ENCODE measurements at places on chromosomes 6 and 20. TPM values are rescaled to one million over a fixed set of nuclear protein-coding genes. Genes with fewer than 3 reads are reported as not detected.

Gene DEFB114
- not detected for total RNA-seq

GRCh38 chr20:2165871-2166270 is 64.2 kb downstream of the STK35 start:
- no peak overlapping the region for H3K4me3 ChIP-seq
- no peak for DNase-seq
- H3K4me1 ChIP-seq, result no peaks in the 10 kb centered on the region
- no peak overlapping the region for H3K27ac ChIP-seq
- no peaks in the 10 kb centered on the region for H3K27me3 ChIP-seq

GRCh38 chr20:25274891-25275812 is 27.3 kb downstream of the PYGB start:
- no peak for DNase-seq
- H3K36me3 ChIP-seq, result peaks cover 37% of the 10 kb centered on the region
- H3K4me3 ChIP-seq, result no peak overlapping the region
- H3K4me1 ChIP-seq, result no peaks in the 10 kb centered on the region
- no peaks in the 10 kb centered on the region for H3K27me3 ChIP-seq
- no peak overlapping the region for H3K27ac ChIP-seq

GRCh38 chr20:50541606-50542041 is 31.4 kb downstream of the PTPN1 start:
- H3K4me3 ChIP-seq, result no peak overlapping the region
- H3K4me1 ChIP-seq, result no peaks in the 10 kb centered on the region
- no peak overlapping the region for H3K27ac ChIP-seq

Gene SYCP2
- total RNA-seq, result 1.1 TPM

Gene MOG
- not detected for total RNA-seq

GRCh38 chr6:41073968-41074691 is 1.4 kb downstream of the NFYA start:
- no peak for DNase-seq
- H3K27me3 ChIP-seq, result no peaks in the 10 kb centered on the region
- H3K36me3 ChIP-seq, result no peaks in the 10 kb centered on the region
- peak overlapping the region; percentile 89 for H3K4me3 ChIP-seq
- H3K27ac ChIP-seq, result peak overlapping the region; percentile 100

DNA sequence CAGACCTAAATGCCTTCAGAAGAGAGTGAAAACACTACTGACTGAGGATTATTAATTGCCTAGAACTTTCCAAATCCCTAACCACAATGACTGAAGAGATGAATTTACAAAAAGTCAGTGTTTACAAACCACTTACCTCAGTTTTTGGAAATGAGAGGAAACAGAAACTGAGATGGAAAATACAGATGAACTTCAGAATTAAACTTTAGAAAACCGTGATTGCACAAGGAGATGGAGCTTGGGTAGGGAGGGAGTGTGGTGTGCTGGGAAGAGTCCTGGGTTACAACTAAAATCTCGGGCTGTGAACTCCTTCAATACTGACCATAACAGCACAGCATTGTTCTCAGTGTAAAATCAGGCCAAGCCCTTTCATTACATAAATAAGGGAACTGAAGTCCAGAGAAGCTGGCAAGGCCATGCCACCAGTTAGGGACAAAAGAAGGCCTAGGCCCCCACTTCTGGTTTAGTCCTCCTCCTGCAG is 4.0 kb downstream of the ELMO2 start:
- no peak overlapping the region for H3K4me3 ChIP-seq
- no peaks in the 10 kb centered on the region for H3K27me3 ChIP-seq
- DNase-seq, result no peak
- no peaks in the 10 kb centered on the region for H3K36me3 ChIP-seq

DNA sequence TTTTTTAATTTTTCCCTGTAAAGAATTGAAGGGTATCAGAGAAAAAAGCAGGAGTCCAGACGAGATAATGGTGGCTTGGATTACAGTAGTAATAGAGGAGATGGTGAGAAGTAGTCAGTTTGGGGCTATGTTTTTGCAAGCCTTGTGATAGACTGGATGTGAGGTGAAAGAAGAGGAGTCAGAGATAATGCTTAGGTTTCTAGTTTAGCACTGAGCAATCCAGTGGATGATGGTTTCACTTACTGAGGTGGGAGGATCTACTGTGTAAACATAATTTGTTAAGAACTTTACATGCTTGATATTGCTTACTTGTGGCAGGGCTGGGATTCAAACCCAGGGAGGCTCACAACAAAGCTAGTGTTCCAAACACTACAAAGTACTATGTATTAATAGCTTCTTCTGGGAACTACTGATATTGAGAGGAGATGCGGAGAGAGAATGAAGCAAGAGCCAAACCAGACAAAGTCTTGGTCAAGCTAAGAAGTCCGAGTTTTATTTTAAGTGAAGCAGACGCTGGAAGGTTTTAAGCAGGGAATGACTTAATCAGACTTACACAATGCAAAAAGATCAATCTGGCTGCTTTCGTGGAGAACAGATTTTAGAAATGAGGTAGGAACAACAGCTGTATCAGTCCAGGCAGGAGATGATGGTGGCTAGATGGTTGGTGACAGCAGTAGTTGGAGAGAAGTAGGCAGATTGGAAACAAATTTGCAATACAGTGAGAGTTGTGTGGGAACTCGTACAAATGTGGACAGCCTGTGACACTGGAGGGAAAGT is 58.0 kb downstream of the ZFAND3 start:
- DNase-seq, result no peak
- H3K4me3 ChIP-seq, result no peak overlapping the region
- H3K4me1 ChIP-seq, result no peaks in the 10 kb centered on the region
- no peak overlapping the region for H3K27ac ChIP-seq
- no peaks in the 10 kb centered on the region for H3K36me3 ChIP-seq

DNA sequence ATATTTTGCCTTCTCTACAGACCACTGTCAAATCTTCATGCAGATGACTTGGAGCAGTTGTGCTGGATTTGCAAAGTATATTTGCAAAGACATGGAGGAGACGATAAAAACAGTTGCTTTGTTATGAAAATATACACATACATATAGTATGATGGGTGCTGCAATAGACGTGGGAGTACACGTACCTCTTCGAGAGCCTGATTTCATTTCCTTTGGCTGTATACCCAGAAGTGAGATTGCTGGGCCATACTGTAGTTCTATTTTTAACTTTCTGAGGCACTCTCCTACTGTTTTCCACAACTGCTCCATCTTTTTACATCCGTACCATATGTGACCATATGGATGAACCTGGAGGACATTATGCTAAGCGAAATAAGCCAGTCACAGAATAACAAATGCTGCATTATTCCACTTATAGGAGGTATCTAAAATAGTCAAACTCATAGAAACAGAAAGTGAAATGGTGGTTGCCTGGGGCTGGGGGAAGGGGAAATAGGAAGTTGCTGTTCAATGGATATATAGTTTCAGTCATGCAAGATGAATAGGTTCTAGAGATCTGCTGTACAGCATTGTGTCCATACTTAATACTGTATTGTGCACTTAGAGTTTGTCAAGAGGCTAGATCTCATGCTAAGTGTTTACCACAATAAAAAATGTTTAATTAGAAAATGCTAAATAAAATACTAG is 223.8 kb downstream of the HAO1 start:
- H3K4me3 ChIP-seq, result no peak overlapping the region
- no peaks in the 10 kb centered on the region for H3K36me3 ChIP-seq
- no peak overlapping the region for H3K27ac ChIP-seq
- no peaks in the 10 kb centered on the region for H3K4me1 ChIP-seq

DNA sequence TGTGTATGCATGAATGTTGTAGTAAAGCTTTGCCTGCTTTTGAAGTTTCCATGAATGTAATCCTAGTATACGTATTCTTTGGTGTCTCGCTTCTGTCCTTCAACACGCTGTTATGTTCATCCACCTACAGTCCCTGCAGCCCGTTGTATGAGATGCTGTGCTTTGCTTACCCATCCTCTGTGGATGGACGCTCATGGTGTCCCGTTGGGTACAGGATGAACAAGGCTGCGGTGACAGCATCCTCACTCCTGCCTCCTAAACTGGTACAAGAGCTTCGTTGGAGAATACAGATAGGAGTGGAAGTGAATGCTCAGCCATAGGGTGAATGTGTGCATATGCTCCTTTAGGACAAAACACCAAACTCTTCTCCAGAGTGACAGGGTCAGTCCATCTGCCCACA is 366.2 kb downstream of the ZFAND3 start:
- no peak overlapping the region for H3K27ac ChIP-seq
- no peak for DNase-seq
- no peaks in the 10 kb centered on the region for H3K27me3 ChIP-seq
- H3K36me3 ChIP-seq, result no peaks in the 10 kb centered on the region
- no peaks in the 10 kb centered on the region for H3K4me1 ChIP-seq

- H3K27ac ChIP-seq, result peak overlapping the region; percentile 53
- H3K36me3 ChIP-seq, result no peaks in the 10 kb centered on the region
- no peak overlapping the region for H3K4me3 ChIP-seq
Observed at GRCh38 chr20:63911176-63911575, 16.2 kb downstream of the DNAJC5 start.

- H3K4me1 ChIP-seq, result no peaks in the 10 kb centered on the region
- H3K36me3 ChIP-seq, result no peaks in the 10 kb centered on the region
- no peak for DNase-seq
Observed at GRCh38 chr6:155549028-155549798, 93.6 kb upstream of the NOX3 start.

GRCh38 chr6:110178626-110179405 is 654 bp downstream of the WASF1 start:
- DNase-seq, result peak; percentile 55
- peaks cover 8% of the 10 kb centered on the region for H3K4me1 ChIP-seq
- no peaks in the 10 kb centered on the region for H3K27me3 ChIP-seq

- no peak for DNase-seq
- H3K27me3 ChIP-seq, result peaks cover 30% of the 10 kb centered on the region
- no peak within 1 kb of the TSS for H3K27ac ChIP-seq
- no peaks in the 10 kb centered on the region for H3K36me3 ChIP-seq
Observed at GRCh38 chr6:30075094-30075789, at the start of gene RNF39. TSS of gene RNF39 (minus strand) at chr6:30075769. CDS start at chr6:30075585, 184 bp downstream.

DNA sequence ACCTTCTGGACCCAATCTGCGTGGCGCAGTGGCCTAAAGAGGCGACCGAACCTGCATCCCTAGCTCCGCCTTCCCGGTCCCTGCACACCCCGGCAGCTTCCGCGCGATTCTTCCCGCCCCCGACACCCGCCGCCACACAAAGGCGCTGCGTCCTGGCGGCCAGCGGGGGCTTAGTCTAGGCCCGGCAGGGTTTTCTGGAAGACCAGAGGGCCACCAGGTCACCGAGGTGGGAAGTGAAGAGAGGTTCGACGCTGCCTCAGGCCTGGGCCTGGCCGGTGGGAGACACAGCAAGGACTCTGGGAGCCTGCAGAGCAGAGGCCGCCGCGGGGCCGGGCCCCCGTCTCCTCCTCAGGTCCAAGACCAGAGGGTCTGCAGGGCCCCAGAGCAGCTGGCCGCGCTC is 154.9 kb downstream of the OR2B2 start:
- DNase-seq, result peak; percentile 72
- H3K36me3 ChIP-seq, result no peaks in the 10 kb centered on the region
- no peaks in the 10 kb centered on the region for H3K4me1 ChIP-seq
- H3K27me3 ChIP-seq, result no peaks in the 10 kb centered on the region
- H3K27ac ChIP-seq, result no peak overlapping the region

- peak overlapping the region; percentile 98 for H3K27ac ChIP-seq
- no peak for DNase-seq
- no peaks in the 10 kb centered on the region for H3K27me3 ChIP-seq
- no peaks in the 10 kb centered on the region for H3K4me1 ChIP-seq
Observed at GRCh38 chr6:136793363-136793762, 1.1 kb upstream of the MAP3K5 start.

Gene ID4
- 2.4 TPM for total RNA-seq

DNA sequence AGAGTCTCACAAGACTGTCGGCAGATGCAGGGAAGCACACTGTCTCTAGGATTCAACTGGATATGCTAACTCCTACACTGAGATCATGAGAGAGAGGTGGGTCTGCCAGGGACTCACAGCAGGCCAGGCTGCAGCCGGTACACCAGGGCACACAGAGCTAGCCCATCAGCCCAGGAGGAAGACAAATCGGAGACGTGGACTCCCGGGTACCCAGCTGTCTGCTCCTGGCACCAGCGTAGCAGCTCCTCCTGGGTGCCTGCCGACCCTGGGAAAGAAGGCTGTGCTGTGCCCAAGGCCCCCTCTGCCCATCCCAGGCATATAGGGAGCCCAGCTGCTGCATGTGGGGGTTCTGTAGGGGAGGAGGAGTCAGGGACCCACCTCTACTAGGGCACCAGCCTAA is 7.0 kb downstream of the MICAL1 start:
- H3K27ac ChIP-seq, result no peak overlapping the region
- H3K36me3 ChIP-seq, result peaks cover 4% of the 10 kb centered on the region
- no peak overlapping the region for H3K4me3 ChIP-seq
- no peaks in the 10 kb centered on the region for H3K27me3 ChIP-seq
- DNase-seq, result no peak

Gene CCM2L
- total RNA-seq, result 1.1 TPM

DNA sequence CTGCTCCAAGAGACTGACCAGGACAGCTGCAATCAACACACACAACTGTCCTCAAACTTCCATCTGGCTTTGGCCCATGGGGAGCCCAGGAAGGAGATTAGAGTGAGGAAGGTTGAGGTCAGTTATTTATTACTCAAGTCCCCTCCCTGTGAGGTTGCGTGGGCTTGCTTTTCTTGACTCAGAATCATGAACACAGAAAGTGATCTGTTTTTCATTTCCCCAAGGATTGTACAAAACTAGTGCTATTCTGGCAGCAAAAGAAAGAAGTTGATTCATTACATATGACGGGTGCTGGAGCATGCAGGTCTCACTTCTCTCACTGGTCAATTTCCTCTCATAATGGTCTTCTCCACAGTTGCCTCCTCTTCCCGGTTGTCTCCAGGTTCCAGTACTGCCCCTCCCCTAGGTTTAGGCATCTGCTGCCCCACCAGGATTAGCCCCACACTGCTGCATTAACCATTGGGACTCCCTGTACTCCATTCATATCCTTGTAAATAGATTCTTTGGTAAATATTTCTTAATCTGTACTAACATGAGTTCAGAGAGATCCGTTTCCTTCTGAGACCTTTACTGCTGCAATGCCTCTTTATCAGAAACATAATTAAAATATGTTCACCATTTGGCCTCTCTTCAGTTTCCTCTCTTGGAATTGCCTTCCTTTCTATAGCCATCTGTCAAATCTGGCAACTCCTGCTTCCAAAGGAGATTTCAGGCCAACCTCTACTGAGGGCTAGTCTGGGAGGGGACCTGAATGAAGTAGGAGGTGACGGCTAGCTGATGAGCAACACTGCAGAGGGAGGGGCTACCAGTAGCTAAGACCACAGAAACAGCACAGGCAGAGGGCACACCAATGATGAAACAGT is 888.8 kb downstream of the QKI start:
- no peaks in the 10 kb centered on the region for H3K27me3 ChIP-seq
- no peaks in the 10 kb centered on the region for H3K4me1 ChIP-seq
- no peak for DNase-seq
- no peak overlapping the region for H3K4me3 ChIP-seq
- no peaks in the 10 kb centered on the region for H3K36me3 ChIP-seq

Gene SMIM28
- 0.29 TPM for total RNA-seq

- no peaks in the 10 kb centered on the region for H3K27me3 ChIP-seq
- no peaks in the 10 kb centered on the region for H3K36me3 ChIP-seq
- H3K4me3 ChIP-seq, result no peak overlapping the region
- no peak for DNase-seq
- no peak overlapping the region for H3K27ac ChIP-seq
Observed at GRCh38 chr20:36252511-36252910, 16.2 kb downstream of the AAR2 start.

All from colonic mucosa (tissue), 4 donors.